ENCODE measurements at places on chromosomes 6 and 20. TPM values are rescaled to one million over a fixed set of nuclear protein-coding genes. Genes with fewer than 3 reads are reported as not detected.

GRCh38 chr6:34039943-34040342 is 105.9 kb downstream of the GRM4 start:
- no peak for DNase-seq

- DNase-seq: no peak
These were observed 823.9 kb downstream of the PHF3 start for GRCh38 chr6:64459411-64459944.

The SLC32A1 gene
- not detected for polyA plus RNA-seq

GRCh38 chr20:5040345-5040744 is 39.0 kb upstream of the SLC23A2 start:
- DNase-seq: no peak

The PSMB9 gene
- polyA plus RNA-seq: 4.1 TPM

The TRIM15 gene
- polyA plus RNA-seq: not detected

The ZC2HC1B gene
- polyA plus RNA-seq: not detected

The GABRR1 gene
- polyA plus RNA-seq: 0.38 TPM
